EL (cell line): ENCODE measurements at places on chromosomes 13 and 19.
A peak's percentile ranks its signal among the peaks of the same experiment; 100 is the strongest.

DNA sequence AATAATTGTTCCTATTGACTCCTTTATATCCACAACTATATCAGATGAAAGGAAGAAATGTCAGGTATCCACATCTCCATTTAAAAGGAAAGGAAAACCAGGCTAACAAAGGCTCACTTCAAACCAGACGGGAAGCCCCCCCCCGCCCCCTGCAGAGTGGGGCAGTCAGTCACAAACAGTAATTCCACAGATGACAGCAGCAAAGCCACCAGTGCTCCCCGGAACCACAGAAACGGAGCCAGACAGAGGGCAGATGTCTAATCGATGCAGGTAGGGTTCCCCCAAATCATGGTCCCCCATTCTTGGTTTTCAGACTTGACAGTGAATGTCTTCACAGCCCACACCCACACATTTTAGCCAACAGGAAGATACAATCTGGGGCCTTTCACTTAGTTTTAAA, 100.8 kb downstream of the STK24 start:
- DNase-seq = no peak

GRCh38 chr13:76398425-76398824, 487.8 kb downstream of the KCTD12 start:
- DNase-seq = no peak

- DNase-seq = no peak
These were observed 36.8 kb downstream of the UFM1 start for GRCh38 chr13:38386421-38386820.

GRCh38 chr13:113196970-113197737, 11.3 kb downstream of the PCID2 start:
- DNase-seq = no peak

DNA sequence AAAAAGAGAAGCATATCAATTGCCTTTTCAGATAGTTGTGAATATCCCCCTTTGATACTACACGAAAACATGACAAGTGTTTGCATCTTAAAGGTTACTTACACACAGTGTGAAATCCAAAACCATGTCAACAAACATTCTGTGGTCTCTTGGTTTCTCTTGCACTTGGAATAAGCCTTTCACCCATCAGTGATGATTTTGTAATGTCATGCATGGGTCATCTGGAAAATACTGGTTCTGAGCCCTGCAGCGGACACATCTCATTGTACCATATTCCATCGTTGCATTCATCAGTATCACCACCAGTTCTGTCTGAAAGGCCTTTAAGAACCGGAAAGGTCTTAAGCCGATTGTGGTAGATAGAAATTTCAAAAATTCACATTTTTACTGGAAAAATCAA, 65.4 kb upstream of the SOX1 start:
- no peak for DNase-seq

- DNase-seq = peak; percentile 5
These were observed 25.2 kb downstream of the DGKH start for GRCh38 chr13:42073683-42074082.

DNA sequence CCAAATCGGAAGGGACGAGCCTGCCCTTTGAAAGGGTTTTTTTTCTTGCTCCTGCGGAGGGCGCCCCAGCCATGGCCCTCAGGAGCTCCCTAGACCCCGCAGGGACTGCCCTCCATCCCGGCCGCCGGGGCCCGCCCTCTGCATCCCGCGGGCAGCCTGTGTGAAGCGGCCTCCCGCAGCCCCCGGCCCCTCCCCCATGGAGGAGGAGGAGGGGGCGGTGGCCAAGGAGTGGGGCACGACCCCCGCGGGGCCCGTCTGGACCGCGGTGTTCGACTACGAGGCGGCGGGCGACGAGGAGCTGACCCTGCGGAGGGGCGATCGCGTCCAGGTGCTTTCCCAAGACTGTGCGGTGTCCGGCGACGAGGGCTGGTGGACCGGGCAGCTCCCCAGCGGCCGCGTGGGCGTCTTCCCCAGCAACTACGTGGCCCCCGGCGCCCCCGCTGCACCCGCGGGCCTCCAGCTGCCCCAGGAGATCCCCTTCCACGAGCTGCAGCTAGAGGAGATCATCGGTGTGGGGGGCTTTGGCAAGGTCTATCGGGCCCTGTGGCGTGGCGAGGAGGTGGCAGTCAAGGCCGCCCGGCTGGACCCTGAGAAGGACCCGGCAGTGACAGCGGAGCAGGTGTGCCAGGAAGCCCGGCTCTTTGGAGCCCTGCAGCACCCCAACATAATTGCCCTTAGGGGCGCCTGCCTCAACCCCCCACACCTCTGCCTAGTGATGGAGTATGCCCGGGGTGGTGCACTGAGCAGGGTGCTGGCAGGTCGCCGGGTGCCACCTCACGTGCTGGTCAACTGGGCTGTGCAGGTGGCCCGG, 815 bp downstream of the MAP3K10 start:
- peak; percentile 38 for DNase-seq

DNA sequence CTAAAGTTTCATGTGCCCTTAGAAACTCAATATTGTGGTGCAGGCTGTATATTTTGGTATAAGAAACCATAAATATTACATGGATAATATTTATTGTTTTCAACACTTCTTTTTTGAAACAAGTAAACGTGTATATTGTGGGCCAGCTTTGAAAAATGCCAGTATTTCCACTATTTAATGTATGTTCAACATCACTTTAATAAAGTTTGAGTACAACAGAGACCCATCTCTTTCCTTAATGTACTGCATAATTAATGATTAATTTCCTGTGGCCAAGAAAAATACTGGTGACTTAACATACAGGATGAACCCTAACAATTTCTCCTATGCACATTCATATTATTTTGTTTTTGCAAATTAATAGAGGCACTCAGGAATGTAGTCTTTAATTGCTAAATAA, 2891.5 kb downstream of the PCDH9 start:
- DNase-seq = no peak

DNA sequence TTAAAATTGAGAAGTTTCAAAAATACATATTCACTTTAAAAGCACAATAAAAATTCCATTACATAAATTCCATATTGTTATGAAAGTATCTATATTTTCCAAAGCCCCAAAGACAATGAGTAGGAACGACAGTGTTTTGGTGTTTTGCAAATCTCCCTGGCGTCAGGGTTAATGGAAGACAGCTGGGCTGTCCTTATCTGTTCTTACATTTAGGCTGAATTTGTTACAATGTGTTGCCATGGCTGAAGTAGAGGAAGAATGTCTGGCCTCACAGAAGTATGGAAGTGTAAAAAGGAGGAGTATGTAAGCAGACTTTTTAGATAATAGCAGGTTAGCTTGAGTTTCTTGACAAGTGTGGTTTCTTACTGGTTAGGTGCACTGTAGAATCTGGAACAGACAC, 124.4 kb upstream of the SPATA13 start:
- no peak for DNase-seq
